ENCODE measurements at places on chromosomes 5 and 9.

DNA sequence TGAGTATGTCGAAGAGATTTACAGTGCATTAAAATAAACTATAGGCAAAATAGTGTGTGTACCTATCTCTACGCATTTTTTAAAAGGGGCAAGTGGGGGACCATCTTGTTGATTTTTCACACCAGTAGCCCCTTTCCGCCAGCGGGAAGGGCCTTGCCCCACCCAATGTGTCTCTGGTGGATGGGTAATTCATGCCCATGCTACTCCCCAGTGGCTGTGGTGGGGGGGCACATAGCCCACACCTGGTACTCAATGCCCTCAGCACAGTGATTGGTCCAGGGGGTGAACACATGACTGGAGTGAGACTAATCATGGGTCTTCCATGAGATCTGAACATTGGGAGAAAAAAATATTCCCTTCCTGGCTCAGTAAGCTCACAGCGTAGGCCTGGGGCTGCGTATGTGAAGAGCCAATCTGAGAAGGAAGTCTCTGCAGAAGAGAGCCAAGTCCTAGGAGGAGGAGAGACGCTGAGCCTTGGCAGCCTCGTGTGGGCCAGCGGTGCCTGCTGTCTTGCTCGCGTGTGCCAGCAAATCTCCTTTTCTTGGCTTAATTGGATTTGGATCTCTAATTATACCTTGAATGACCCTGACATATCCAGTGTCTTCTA is 103.4 kb downstream of the ADAMTS2 start:
- DNase-seq: no peak

GRCh38 chr9:95302479-95302878 is 15.0 kb downstream of the FANCC start:
- no peak for DNase-seq

DNA sequence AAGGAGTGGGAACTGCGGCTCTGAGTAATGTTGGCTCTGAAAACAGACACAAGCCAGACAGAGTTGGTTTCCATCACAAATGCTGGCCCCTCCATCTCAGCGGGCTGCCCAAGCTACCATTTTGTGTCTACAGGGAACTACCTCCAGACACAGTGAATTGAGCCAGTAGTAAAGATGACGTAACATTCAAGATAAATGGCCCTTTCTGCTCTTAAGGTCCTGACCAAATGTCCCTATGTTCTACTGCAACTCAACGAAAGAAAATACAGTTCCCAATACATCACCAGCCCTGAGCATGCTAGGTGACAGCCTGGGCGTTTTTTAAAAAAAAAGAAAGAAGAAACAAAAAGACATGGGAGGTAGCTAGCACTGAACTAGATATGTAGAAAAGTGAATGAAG is 227.8 kb upstream of the RASEF start:
- DNase-seq: no peak

DNA sequence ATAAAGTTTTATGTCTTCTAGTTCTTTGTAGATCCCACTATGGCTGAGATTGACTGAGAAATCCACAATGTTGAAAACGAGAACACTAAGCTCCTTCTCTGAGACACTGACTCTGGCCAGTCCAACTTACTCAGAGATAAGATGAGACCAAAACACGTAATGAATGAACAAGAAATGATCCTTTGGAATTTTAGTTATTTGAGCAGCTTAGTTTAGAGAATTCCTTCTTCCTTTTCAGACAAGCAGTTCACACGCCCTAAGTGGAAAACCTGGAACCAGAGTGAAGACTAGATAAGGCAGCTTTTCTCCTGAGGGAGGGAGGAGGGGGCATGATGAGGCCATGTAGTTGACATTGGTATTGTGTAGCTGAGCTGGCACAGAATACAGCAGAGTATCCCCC is 139.6 kb downstream of the GABRB2 start:
- no peak for DNase-seq

DNA sequence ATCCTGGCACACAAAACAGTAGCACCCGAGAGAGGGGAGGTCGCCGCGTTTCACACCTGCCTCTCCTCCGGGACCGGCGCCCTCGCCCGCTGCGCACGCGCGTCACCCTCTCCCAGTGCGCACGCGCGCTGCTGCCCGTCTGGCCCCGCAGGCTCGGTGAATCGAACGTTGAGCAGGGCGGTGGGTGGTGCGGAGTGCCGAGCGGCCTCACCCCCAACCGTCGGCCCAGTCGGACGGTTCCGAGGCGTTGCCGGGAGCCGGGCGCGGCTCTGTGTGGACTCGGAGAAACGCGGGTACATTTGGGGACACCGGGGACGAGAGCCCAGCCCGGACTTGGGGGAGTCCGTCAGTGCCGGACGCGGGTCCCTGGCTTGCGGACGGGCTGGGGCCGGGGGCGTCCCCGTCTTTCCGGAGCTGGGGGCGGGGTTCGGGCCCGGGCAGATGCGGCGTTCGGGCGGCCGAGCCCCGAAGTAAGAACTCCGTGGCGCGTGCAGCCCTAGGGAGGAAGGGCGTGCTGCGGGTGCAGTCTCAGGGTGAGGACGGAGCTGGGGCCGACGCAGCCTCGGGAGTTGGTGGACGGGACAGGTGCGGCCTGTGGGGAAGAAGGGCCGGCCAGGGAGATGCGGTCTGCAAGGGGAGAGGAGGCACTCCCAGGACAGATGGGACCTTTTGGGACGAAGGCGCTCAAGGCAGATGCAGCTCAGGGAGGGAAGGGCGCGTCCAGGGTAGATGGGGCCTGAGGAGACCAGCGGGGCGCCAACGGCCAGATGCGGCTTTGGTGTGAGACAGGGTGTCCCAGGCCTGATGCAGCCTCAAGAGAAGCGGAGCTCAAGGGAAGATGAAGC is at the start of gene POMT1:
Gene POMT1 (plus strand): TSS at position 138 of the 845 bp plus-strand sequence. CDS start 1,301 bp downstream, outside the sequence.
- DNase-seq: peak; percentile 81

GRCh38 chr5:1468629-1469527 is 23.6 kb upstream of the SLC6A3 start:
- no peak for DNase-seq

GRCh38 chr5:132309679-132310078 is 15.5 kb downstream of the SLC22A4 start:
- DNase-seq: peak; percentile 61

- DNase-seq: no peak
Observed at GRCh38 chr9:132059361-132059760, 20.3 kb downstream of the MED27 start.

GRCh38 chr5:175685701-175686350 is 28.0 kb downstream of the HRH2 start:
- no peak for DNase-seq

GRCh38 chr5:151615431-151615830 is 24.3 kb upstream of the FAT2 start:
- DNase-seq: no peak

DNA sequence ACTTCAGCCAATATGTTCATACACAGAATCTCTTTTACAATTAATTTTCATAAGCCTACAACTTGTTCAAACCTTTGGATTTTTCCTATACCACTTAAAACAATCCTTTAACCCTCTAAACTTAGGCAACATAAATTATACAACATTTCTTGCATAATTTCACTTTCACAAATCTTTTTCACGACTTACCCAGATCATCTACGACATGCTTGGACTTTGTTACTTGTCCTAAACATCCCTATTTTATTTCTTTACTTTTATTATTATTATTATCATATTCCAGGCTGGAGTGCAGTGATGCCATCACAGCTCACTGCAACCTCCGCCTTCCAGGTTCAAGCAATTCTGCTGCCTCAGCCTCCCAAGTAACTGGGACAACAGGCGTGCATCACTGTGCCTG is 68.0 kb downstream of the CACNA1B start:
- DNase-seq: no peak

- no peak for DNase-seq
Observed at GRCh38 chr9:131263701-131264100, 12.6 kb downstream of the FAM78A start.

GRCh38 chr5:53045263-53045662 is 56.1 kb downstream of the ITGA2 start:
- DNase-seq: peak; percentile 49

DNA sequence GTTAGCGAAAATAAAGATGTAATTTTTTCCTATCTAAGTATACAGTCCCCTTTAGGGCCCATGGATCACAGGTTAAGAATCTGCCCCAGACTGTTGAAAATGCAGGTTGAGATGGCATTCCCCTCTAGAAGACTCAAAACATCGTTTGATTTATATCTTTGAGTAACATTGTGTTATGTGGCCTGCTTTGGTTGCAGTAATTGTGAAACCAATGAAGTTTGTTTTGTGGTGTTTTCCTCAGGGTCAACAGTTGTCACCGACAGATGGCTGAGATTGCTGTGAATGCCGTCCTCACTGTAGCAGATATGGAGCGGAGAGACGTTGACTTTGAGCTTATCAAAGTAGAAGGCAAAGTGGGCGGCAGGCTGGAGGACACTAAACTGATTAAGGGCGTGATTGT is 7.8 kb downstream of the CCT5 start:
- no peak for DNase-seq

DNA sequence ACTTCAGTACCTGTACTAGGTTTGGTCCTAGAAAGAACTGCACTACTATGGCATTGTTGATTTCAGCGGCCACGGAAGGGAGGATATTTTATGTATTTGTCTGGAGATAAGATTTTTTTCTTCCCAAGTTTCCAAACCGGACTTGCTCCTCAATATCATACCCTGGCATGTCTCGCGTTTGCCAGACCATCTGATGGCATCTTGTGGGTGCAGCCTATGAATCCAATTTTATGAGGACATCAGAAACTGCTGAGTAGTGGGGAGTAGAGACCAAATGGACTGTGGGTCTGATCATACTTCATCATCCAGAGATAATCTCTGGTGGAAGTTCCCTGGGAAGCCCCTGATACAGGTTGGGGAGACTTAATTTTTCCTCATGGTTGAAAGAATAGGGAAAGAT is 716.1 kb upstream of the WWC1 start:
- DNase-seq: no peak

DNA sequence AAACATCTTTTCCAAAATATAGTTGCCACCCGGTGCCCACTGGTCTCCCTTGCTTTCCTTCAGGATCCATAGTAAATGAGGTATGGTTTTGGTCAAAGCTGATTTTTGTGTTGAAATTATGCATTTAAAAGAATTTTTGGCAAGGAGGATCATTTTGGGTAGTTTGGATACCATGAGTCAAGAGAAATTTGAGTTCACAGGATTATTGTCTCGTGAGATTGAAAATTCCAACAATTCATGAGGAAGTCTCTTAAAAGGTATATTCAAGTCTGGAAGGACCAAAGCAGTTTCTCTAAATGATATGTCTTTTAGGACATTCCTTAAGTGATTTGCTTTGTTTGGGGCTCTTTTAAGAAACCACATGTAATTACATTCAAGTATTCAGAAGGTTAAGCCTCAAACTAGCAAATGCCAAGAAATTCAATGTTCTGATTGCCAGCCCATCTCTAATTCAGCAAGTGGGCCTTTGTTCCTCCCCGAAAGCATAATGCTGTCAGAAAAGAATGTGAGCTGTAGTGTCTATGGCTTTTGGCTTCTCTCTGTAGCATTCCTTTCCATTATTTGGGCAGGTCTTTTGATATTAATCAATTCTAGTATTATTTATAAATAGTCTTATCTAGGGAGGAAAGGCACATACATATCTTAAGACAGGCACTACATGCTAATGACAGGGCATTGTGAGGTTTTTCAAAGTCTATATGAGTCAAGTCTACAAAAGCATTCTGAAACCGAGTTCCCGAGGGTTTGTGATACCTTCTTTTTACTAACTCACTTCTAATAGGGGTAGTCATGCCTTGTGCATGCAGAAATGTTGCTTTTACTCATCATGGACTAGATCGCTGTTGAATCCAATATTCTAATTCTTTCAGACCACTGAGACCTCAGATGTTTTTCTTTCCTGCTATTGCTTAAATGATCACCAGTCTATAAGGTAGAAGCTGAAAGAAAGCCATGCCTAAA is 453.9 kb downstream of the ENC1 start:
- DNase-seq: peak; percentile 61

DNA sequence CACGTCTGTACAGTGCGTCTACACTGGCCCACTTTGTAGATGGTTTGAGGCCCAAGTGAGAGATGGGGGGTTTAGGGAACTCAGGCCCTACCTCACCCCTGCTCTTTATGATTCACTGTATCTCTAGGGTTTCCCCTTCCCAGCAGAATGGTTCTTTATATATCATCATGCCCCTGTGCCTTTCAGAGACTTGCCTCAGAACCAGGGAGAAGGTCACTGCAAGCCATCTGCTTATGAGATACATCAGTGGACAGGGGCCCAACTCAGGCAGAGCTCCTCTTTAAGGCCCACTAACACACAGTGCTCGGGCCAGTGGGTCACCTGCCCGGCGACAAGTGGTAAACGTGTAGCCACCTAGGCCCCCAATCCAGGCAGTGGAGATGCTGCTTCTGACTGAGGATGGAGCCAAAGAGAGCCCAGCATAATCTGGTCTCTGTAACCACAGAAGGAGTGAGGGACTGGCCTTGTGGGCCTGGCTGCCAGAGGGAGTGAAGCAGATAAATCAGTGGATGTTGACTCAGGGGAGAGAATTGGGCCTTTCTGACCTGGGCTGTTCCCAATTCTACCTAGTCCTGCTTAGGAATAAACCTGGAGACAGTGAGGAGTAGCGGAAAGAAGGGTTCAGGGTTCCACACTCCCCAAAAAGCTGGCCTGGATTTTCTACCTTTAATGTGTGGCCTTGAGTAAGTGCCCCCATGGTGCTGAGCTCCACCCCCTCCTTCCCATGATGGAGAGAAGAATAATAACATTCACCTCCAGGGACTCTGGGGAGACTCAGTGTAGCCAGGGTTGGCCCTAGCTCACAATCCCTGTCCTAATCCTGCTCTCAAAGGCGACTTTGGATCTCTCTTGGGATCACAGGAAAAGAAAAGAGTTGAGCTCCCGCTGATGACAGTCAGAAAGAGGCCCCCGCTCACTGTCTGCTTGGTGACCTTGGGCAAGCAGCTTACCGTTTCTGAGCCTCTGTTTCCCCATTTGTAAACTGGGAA is 2.8 kb upstream of the DUSP1 start:
- peak; percentile 66 for DNase-seq

GRCh38 chr5:135458921-135459331 is 6.8 kb upstream of the TIFAB start:
- peak; percentile 91 for DNase-seq

DNA sequence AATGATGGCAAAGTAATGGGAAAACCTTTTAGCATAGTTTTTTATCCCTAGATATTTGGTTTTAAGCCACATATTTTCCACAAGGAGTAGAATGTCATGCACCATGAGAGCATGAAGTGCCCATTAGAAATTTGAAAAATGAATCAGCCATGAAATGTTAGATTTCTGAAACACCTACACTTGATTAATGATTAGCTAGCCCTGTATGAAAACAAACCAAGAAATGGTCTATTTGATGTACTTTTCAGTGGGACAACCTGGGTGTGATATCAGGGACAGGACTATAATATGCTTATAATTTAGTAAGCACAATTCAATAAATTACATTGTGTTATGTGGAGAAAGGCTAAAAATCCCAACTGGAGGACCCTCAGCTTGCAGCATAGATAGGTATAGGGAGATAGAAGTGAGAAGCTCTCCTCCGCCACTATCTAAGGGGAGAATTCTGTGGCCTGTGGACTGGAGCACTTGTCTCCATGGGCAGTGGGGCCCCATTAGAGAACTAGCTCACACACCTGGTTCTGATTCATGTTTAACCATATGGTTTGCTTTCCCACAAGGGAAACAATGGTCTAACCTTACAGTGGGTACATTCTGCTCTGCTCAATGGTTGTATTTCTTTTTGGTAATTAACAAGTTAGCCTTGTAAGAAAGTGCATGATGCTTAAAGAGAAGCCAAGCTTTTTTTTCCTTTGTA is 35.2 kb downstream of the NUP214 start:
- DNase-seq: no peak

Data from EH (cell line).